Natural killer cell treated with Interleukin-12 subunit alpha and Interleukin-12 subunit beta and Interleukin-15 and Interleukin-18, amount 100 ng/mL, for 72 hours (primary cell): ENCODE measurements at places on chromosomes 5 and 9.

GRCh38 chr9:76521244-76521681 is 62.3 kb downstream of the GCNT1 start:
- peaks cover 4% of the 10 kb centered on the region for H3K4me1 ChIP-seq
- DNase-seq = no peak
- H3K4me3 ChIP-seq = no peak overlapping the region
- H3K36me3 ChIP-seq = peaks cover 10% of the 10 kb centered on the region

- peaks cover 31% of the 10 kb centered on the region for H3K27me3 ChIP-seq
- DNase-seq = no peak
- H3K4me1 ChIP-seq = peaks cover 3% of the 10 kb centered on the region
- no peak overlapping the region for H3K27ac ChIP-seq
- H3K36me3 ChIP-seq = no peaks in the 10 kb centered on the region
Measured at GRCh38 chr9:87342743-87343142, 154.9 kb upstream of the DAPK1 start.

- H3K27ac ChIP-seq = no peak overlapping the region
- DNase-seq = no peak
- H3K4me1 ChIP-seq = peaks cover 6% of the 10 kb centered on the region
- H3K36me3 ChIP-seq = no peaks in the 10 kb centered on the region
- H3K27me3 ChIP-seq = peaks cover 27% of the 10 kb centered on the region
- no peak overlapping the region for H3K4me3 ChIP-seq
Measured at GRCh38 chr5:135276151-135276550, 122.9 kb downstream of the MACROH2A1 start.

- H3K36me3 ChIP-seq = no peaks in the 10 kb centered on the region
- peaks cover 2% of the 10 kb centered on the region for H3K27me3 ChIP-seq
- H3K4me1 ChIP-seq = no peaks in the 10 kb centered on the region
Measured at GRCh38 chr5:111997711-111998110, 240.7 kb upstream of the NREP start.
